ENCODE measurements at places on chromosomes 12 and 14. TPM values are rescaled to one million over a fixed set of nuclear protein-coding genes. Genes with fewer than 3 reads are reported as not detected.

DNA sequence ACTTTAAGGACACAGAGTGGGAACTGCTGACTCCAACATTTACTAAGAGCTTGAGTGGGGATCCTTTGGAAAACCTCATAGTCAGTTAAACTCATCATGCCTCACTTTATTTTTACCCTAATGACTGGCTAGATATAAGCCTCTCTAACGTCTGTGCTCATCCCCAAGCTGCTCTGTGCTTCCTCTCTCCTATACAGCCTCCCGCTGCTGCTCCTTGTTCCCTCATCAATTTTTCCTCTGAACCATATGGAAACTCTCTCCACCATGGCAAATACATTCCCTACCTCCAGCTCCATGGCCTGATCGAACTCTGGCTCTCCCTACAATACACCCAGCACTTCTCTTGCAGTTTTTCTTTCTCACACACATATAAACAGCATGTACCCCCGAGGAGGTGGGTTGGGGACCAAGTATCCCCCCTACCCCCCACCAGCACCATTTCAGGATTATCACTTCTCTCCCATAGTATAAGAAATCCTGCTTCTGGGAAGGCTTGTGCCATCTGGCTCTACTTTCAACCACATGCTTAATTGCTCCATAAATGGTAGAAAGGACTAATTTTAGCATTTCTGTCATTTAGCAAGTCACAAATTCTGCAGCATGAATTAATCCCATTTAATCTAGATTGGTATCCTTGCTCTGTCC, 39.2 kb upstream of the DYRK2 start:
- H3K27me3 ChIP-seq = no peaks in the 10 kb centered on the region
- H3K4me3 ChIP-seq = no peak overlapping the region

Gene PDZRN4
- total RNA-seq = not detected

DNA sequence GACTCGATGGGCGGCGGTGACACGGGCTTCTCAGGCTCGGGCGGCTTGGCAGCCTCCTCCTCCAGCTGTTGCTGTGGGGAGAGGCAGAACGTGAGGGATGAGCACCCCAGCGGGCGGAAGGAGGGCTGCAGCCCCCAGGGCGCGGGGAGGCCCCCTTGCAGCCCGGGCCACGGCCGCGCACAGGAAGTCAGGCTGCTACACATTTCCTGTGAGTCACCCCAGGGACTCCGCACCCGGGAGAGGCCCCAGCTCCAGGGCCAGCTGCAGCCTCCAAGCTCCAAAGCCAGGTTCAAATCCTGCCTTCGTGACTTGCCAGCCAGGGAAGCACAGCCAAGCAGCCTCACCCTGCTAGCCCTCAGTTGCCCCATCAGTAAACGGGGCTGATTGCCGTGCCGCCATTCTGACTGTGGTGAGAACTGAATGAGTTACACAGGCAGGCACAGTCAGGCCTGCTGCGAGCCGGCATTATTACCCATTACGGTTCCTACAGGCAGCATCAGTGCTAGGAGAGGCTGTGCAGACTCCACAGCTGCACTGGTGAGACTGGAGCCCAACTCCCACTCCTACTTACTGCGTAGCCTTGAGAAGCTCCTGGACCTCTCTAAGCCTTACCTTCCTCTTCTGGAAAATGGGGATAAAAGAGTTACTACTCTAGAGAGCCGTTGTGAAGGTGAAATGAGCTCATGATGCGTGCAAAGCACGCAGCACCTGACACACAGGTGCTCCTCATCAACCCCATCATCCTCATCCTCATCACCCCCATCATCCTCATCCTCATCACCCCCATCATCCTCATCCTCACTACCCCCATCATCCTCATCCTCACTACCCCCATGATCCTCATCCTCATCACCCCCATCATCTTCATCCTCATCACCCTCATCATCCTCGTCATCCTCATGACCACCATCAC, 100.9 kb downstream of the NCOR2 start:
- H3K36me3 ChIP-seq = no peaks in the 10 kb centered on the region
- peak; percentile 83 for DNase-seq
- no peaks in the 10 kb centered on the region for H3K27me3 ChIP-seq

DNA sequence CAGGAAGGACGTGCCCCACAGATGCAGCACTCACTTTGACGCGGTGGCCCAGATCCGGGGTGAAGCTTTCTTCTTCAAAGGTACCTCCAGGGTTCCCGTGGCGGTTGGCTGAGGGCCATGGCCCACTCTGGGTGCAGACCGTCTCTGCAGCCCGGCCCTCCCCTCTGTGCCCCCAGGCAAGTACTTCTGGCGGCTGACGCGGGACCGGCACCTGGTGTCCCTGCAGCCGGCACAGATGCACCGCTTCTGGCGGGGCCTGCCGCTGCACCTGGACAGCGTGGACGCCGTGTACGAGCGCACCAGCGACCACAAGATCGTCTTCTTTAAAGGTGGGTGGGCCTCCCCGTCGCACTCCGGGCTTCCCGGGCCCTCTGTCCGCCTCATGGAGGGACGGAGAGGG, 16.9 kb downstream of the MMP17 start:
- no peak for DNase-seq
- H3K36me3 ChIP-seq = no peaks in the 10 kb centered on the region
- H3K27me3 ChIP-seq = no peaks in the 10 kb centered on the region
- H3K4me1 ChIP-seq = no peaks in the 10 kb centered on the region

GRCh38 chr12:120010661-120011230, 21.7 kb downstream of the BICDL1 start:
- no peaks in the 10 kb centered on the region for H3K36me3 ChIP-seq
- H3K4me3 ChIP-seq = no peak overlapping the region
- DNase-seq = no peak
- H3K4me1 ChIP-seq = peaks cover 82% of the 10 kb centered on the region
- H3K27me3 ChIP-seq = no peaks in the 10 kb centered on the region

Gene GPR65
- total RNA-seq = 9.0 TPM

GRCh38 chr14:28280997-28281598, 485.5 kb upstream of the FOXG1 start:
- DNase-seq = no peak
- H3K4me3 ChIP-seq = no peak overlapping the region
- no peaks in the 10 kb centered on the region for H3K4me1 ChIP-seq
- no peaks in the 10 kb centered on the region for H3K36me3 ChIP-seq

GRCh38 chr12:26623136-26623535, 209.9 kb downstream of the ITPR2 start:
- H3K4me1 ChIP-seq = no peaks in the 10 kb centered on the region
- H3K36me3 ChIP-seq = peaks cover 30% of the 10 kb centered on the region
- H3K4me3 ChIP-seq = no peak overlapping the region
- DNase-seq = no peak
- H3K27me3 ChIP-seq = no peaks in the 10 kb centered on the region

Gene DNAI7
- 0.72 TPM for total RNA-seq

Gene EFS
- not detected for total RNA-seq

Gene CCDC85C
- total RNA-seq = 8.3 TPM

DNA sequence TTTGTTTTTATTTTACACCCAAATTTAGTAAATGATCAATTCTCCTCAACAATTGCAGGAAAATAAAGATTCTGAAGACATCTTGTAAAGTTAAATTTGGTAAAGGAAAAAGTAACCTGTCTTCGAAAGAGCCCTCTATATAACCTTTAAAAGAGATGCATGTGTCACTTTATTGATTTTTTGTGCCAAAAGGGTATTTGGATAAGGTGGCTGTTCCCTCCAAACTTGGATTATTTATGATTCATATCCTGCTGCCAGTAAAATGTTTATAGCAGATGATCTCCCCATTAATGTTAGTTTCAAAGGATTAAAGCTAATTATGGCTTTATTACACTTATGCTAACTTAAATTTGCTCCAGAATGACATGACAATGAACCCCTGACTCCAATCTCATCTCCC, 98.8 kb downstream of the DUSP6 start:
- no peaks in the 10 kb centered on the region for H3K36me3 ChIP-seq
- no peak overlapping the region for H3K4me3 ChIP-seq
- H3K27ac ChIP-seq = no peak overlapping the region
- no peaks in the 10 kb centered on the region for H3K27me3 ChIP-seq
- DNase-seq = no peak

Gene RNU4-1
- total RNA-seq = 3,323 TPM

DNA sequence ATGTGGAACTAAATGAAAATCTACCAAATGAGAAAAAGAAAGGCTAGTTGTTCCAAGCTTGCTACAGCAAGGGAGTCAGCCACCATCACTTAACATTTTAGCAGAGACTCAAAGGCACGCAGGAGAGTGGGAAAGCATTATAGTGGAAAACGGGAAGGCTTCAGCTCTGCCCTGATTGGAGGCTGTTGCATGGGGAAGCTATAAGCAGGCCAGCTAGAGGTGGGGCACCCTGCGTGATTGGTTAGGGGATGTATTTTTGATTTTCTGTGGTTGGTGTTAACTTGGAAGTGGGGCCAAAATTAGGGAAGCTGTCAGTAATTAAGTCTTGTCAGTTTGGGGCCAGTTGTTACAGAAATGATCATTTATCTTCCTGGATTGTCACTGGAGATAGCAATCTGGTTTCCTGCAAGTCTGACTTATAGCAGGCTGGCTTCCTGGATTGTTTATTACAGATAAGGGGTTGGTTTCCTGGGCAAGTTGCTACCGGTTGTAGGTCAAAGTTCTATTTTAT, 93.9 kb downstream of the FAR2 start:
- H3K4me1 ChIP-seq = no peaks in the 10 kb centered on the region
- no peak overlapping the region for H3K4me3 ChIP-seq
- no peak overlapping the region for H3K27ac ChIP-seq
- DNase-seq = no peak
- H3K36me3 ChIP-seq = no peaks in the 10 kb centered on the region

DNA sequence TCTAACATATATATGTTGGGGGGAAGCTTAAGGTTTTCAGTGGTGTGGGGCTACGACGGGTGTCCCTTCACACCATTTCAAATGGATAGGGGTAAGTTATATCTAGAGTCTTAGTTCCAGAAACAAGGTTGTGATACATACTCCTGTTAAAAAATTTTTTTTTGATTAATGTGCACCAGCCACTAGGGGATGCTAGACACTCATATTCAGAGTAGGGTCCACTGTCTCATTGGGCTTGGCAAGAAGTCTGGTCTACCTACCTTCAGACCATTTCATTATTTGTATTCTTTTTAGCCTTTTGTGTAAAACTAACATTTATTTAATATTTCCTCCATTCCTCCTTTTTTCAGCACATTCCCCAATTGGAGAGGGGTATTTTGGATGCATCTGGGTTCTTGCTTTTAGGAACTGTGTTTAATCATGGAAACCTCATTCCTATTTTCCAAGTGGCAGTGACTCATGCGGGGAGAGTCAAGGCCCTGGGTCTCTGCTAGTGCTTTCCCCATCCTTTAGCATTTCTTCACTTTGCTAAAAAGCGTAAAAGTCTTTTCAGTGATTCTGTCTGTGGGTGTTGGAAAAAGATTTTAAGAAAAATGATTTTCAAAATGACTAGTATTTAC, 33.4 kb downstream of the ANO4 start:
- H3K27ac ChIP-seq = no peak overlapping the region
- H3K4me1 ChIP-seq = no peaks in the 10 kb centered on the region
- no peak for DNase-seq
- H3K4me3 ChIP-seq = no peak overlapping the region
- no peaks in the 10 kb centered on the region for H3K36me3 ChIP-seq
- H3K27me3 ChIP-seq = no peaks in the 10 kb centered on the region

DNA sequence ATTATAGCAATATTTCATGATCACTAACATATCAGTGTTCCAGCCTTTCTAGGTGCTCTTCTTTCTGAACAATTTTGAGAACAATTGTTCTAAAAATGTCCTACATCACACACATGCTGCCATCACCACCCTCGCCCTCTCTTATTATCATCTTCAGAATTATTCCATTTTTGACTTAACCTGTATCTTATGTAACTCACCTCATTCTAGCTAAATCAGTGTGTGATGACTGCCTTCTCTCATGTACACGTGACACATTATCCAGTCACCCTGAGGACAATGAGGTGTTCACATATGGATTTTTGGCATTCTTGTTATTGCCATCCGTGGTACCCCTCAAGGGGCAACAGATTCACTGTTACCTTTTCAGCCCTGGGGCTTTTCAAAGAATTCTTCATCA, 87.3 kb downstream of the RFX4 start:
- no peak overlapping the region for H3K4me3 ChIP-seq
- H3K4me1 ChIP-seq = no peaks in the 10 kb centered on the region
- DNase-seq = no peak
- H3K36me3 ChIP-seq = no peaks in the 10 kb centered on the region

DNA sequence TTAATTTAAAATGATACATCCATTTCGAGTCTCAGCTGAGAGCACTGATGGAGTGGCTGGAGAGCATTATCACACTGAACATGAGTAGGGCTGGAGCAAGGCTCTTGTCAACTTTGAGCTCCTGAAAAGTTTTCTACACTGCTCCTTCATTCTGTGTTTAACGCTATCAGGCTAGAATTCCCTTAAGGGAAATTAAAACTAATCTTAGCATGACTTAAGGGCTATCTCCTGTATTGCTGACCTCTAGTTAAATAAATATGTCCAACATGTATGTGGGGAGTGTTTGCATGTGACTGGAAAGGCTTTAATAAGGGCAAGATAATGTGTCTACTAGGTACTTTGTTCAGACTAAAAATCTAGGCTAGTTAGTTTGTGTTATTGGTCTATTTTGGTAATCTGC, 116.7 kb upstream of the CAND1 start:
- H3K4me1 ChIP-seq = no peaks in the 10 kb centered on the region
- H3K27me3 ChIP-seq = peaks cover 2% of the 10 kb centered on the region
- H3K4me3 ChIP-seq = no peak overlapping the region
- no peaks in the 10 kb centered on the region for H3K36me3 ChIP-seq

GRCh38 chr14:89792489-89793366, 161.8 kb downstream of the EFCAB11 start:
- H3K27me3 ChIP-seq = no peaks in the 10 kb centered on the region
- no peak for DNase-seq
- no peak overlapping the region for H3K4me3 ChIP-seq
- H3K27ac ChIP-seq = no peak overlapping the region
- no peaks in the 10 kb centered on the region for H3K36me3 ChIP-seq

- H3K27me3 ChIP-seq = no peaks in the 10 kb centered on the region
- no peaks in the 10 kb centered on the region for H3K36me3 ChIP-seq
- no peak for DNase-seq
- H3K4me1 ChIP-seq = no peaks in the 10 kb centered on the region
- no peak overlapping the region for H3K4me3 ChIP-seq
Measured at GRCh38 chr14:92386637-92387036, 63.7 kb downstream of the SLC24A4 start.

- H3K4me1 ChIP-seq = peaks cover 18% of the 10 kb centered on the region
- H3K27me3 ChIP-seq = no peaks in the 10 kb centered on the region
- no peak overlapping the region for H3K4me3 ChIP-seq
- H3K27ac ChIP-seq = no peak overlapping the region
- no peak for DNase-seq
Measured at GRCh38 chr12:124459852-124460645, 107.4 kb downstream of the NCOR2 start.

DNA sequence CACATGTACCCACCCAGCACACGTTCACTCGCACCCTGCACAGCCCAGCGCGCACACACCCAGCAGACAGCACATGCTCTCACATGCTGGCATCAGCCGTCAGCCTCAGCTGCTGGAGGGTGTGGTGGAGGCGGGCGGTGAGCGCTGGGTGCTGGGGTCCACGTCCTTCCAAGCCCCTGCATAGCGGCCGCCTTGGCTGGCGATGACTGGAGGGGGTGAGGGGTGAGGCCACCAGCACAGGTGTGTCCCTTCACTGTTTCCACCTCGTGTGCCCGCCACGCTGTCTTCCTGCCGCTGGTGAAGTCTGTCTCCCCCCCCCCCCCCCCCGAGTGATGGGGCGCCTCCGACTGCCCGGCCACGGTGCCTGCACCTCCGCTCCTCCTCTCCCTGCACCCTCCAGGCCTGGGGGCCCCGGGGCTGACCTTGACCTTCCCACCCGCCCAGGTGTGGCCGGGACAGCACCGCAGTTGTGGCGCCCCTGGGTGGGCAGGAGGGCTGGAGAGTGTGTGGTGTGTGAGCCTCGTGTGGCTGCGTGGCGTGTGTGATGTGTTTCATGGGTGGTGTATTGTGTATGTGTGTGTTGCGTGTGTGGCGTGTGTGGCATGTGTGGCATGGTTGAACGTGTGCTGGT, 37.4 kb downstream of the NOC4L start:
- no peak overlapping the region for H3K4me3 ChIP-seq
- no peak for DNase-seq
- H3K27me3 ChIP-seq = no peaks in the 10 kb centered on the region
- peaks cover 31% of the 10 kb centered on the region for H3K4me1 ChIP-seq

Measured in naive thymus-derived CD4-positive, alpha-beta T cell (primary cell).